ENCODE measurements at places on chromosomes 16 and 17.

DNA sequence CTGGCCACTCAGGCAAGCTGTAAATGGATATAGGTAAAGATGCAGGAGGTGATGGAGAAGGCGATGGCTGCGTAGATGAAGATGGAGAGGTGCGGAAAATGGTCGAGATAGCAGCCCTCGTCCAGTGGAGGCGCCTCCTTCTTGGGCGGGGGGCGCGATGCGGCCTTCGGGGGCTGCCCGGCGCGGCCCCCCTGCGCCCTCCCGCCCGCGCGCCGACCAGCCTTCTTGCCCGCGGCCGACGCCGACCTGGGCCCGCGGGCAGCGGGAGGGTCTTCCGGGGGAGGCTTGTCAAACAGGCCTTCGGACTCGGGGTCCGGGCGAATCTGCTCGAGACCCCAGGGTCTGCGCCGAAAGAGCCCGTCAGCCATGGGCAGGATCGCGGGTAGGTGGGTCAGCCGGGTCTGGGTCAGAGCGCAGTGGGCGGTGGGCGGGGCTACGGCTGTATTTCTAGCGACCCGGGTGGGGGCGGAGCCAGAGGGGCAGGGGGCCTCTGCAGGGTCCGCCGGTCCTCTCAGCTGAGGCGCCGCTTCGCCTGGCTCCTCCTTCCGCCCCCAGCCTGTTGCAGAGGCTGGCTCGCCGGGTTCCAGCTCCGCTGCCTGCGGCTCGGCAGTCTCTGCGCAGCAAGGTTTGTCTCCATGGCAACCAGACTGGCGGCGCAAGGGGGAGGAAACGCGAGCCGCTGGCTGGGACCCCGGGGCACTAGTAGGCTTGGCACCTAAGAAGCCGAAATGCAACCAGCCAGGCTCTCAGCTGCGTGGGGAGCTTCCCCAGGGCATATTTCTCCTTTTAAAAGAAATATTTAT, 14.4 kb downstream of the MIS12 start:
- DNase-seq = peak; percentile 76

DNA sequence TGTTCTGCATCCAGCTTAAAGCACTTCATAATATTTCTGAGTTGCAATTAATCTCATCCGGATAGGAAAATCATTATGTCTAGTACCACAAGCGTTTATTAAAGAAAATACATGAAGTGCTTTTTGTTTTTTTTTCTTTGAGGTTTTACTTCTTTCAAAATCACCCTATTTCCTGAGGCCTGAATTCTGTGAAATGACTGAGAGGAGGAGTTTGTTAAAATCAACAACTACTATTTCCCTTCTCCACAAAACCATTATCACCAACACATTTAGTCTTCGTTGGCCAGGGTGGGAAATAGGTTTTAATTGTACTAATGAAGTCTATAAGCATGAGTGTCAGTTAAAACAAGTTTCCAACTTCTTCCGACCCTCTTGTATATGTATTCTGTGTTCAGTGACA, 50.7 kb upstream of the ADCY7 start:
- DNase-seq = no peak

DNA sequence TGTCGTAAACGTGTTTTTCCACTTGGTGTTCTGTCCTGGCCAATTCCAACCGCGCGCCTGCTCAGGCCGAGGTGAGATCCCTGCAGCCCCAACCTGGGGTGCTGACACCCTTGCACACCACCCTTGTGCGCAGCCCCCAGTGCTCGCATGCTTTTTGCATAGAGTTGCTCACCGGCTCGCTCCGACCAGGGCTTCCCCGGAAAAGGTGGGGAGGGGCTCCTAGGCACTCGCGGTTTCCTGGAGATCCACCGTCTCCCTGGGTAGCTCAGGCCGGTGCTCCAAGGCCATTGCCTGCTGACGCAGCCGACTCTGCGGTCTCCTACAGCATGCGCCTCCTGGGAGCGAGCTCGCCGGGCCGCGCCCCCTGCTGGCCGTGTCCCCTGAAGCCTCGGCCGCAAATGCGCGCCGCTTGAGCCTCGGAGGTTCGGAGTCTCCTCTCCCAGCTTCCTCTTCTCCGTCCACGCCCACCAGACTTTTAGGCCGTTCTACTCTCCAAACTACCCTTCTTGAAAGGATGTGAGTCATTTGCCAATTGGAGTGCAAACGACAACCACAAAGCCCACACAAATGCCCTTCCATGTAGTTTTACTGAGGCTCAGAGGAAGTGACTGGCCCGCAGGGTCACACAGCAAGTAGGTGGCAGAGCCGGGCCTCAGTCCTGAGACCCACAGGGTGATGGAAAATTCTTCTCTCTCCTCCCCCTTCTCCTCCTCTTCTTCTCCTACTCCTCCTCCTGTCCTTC, 7.2 kb upstream of the PDP2 start:
- peak; percentile 89 for DNase-seq

DNA sequence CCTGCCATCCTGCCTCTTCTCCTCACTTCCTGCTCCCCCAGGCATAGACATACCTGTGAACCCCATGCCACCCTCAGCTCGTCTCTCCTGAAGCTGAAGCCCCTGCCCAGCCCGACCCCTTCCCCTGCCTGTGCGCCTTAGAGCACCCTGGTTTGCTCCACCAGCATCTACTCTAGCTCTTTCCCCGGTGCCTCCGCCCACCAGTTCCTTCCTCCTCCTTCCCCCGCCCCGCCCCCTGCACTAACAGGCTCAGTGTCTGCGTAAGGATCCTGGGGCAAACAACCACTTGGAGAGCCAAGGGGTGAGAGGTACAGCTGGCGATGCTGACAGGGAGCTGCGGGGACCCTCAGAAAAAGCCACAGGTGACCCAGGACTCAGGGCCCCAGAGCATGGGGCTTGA, 1.9 kb downstream of the GPR142 start:
- DNase-seq = peak; percentile 65

DNA sequence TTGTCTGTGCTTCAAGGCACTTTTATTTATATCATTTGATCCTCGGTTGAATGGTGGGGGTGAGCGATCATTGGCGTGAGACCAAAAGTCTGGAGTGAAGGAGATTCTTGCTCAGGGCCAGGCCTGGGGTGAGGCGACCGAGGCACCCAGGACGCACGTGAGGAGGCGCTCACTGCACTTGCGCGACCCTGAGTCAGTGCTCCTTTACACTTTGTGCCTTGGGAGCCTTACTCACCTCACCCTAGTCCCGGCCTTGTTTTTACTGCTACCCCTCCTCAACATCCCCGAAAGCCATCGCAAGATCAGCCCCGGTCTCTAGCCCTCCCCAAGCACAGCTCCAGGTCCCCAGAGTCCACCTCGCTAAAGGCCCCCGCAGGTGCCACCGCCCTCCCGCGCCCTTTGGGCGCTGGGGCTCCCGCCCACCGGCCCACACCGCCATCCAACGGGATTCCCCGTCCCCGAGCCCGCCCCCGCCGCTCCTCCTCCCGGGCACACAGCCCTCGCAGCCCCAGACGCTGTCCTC, 496 bp downstream of the EZH1 start:
- DNase-seq = peak; percentile 66

GRCh38 chr17:3903881-3904290, 11.0 kb upstream of the CAMKK1 start:
- no peak for DNase-seq

GRCh38 chr16:86034421-86034919, 135.5 kb downstream of the IRF8 start:
- no peak for DNase-seq

GRCh38 chr16:84314814-84315213, 20.1 kb downstream of the WFDC1 start:
- DNase-seq = no peak

DNA sequence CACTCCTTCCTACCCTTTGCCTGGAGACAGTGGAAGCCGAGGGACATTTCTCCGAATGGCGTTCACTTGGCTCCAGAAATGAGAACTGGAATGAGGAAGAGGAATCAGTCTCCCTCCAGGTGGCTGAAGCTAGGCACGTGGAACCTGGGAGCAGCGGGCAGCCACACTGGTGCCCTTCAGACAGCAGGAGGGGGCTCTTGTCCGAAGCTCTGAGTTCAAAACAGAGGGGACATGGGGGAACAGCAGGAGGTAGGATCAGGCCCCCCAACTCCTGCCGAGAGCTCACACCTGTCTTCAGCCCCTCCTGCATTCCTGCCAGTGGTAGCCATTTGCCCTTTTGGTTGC, 41.5 kb downstream of the TMEM235 start:
- no peak for DNase-seq

GRCh38 chr16:57532266-57532625, 4.1 kb downstream of the CCDC102A start:
- DNase-seq = no peak

DNA sequence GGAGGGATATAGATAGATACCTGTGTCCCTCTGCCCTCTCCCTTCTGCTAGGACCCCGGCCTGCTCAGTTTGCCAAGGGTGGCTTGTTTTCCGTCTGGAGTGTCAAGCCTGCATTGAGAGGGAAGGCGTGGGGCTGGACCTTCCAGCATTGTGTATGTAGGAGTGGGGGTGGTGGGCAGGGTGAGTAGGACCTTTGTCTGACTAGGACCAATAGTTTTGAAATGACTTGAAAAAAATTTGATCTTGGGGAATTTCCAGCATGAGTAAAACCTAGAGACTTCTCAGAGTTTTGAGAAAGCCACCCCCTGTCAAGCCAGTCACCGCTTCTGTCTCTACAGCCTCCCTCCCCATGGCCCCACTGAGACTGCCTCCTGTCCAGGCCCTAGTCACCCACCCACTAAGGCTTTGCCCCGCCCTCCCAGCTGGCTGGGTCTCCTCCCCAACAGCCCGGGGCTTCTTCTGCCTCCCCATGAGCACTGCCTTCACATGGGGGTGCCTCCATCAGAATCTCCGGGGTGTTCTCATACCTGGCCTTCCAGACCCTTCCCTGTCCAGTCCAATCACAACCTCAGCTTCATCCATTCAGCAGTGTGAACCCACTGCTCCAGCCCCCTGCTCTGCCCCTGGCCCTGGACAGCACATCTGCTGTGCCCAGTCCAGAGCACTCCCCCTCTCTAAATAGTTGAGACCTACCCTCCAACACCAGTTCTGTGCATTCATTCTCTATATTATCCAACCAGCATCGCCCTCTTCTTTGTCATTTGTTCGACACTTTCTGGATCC, 207.0 kb downstream of the MSI2 start:
- DNase-seq = peak; percentile 75

- DNase-seq = no peak
These were observed 70.4 kb upstream of the TANC2 start for GRCh38 chr17:62895320-62896301.

GRCh38 chr17:62897706-62898105, 68.3 kb upstream of the TANC2 start:
- no peak for DNase-seq

DNA sequence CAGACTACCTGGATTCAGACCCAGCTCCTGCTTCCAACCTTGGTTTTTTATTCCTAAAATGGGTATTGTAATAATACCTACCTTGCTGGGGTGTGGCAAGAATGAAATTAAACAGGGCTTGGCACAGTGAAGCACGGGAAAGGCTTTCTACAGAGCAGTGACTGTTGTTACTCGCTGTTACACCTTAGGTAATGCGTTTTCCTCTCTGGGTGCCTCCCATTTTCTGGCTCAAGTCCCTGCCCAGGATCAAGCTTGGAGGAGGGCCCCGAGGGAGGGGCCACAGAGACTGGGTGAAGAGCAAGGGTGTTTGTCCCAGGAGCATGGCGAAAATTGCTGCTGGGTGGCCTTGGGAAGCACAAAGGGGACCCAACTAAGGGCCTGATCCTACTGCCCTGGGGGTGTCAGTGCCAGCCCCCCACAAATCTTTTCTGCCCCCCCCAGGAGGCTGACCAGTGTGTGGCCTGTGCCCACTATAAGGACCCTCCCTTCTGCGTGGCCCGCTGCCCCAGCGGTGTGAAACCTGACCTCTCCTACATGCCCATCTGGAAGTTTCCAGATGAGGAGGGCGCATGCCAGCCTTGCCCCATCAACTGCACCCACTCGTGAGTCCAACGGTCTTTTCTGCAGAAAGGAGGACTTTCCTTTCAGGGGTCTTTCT, 13.3 kb downstream of the MIEN1 start:
- DNase-seq = no peak

DNA sequence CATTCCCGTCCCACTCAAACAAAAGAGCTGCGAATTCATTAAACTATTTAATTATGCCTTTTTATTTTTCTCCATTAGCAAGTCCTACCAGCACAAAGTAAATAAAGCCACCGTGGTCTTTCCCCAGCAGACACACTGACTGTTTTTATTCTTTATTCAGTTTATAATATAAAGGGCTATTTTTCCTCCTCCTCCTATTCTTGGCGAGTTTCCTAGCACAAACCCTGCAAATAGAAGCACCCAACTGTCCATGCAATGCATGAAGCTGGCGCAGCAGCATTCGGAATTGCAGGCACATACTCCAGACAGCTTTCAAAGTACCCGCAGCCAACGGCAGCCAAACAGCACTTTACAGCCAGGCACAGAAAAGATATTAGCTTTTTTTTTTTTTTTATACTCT, 583.4 kb upstream of the PSMD7 start:
- DNase-seq = no peak

DNA sequence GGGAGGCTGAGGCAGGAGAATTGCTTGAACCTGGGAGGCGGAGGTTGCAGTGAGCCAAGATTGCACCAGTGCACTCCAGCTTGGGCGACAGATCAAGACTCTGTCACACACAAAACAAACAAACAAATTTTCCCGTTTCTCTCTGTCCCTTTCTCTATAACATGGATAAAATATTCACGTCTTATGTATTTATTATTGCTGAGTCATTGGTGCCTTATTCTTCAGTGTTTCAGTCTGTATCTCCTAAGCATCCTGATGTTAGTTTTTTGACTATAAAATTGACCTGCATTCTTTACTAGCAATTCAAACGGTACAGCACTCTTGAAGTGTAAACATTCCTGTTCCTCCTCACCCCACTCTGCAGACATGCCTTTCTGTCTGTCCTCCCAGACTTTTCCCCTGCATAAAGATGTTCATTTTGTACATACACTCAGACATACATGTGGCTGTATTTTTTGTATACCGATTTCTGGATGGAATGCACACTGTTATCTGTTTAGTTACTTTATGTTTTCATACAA, 16.4 kb downstream of the DHODH start:
- no peak for DNase-seq

- no peak for DNase-seq
These were observed 9.2 kb downstream of the RND2 start for GRCh38 chr17:43033948-43034881.

- no peak for DNase-seq
These were observed 2.5 kb upstream of the AKAP10 start for GRCh38 chr17:19979917-19980770.

DNA sequence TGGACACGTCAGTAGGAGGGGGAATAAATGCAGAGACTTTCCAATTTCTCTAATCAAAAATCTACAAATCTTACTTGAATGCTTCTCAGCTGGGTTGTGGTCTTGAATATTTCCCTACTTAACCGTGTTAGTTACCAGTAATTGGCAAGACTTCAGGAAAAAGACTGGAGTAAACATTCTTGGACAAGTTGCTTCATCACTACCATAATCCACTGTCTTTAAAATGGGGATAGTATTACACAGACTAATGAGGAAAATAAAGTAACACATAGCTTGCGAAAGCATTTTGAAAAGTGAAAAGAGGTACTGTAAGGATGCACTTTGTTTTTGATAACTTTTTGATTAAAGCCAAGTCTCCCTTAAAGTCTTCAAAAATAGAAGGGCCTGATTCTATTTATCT, 18.4 kb downstream of the MYH1 start:
- DNase-seq = no peak

- DNase-seq = no peak
These were observed 29.3 kb upstream of the SMIM36 start for GRCh38 chr17:55540414-55541091.

GRCh38 chr16:71263582-71263981, 25.6 kb downstream of the CMTR2 start:
- DNase-seq = no peak
